Urinary bladder (tissue), 4 donors: ENCODE measurements at places on chromosomes 5 and 9. TPM values are rescaled to one million over a fixed set of nuclear protein-coding genes. Genes with fewer than 3 reads are reported as not detected.

DNA sequence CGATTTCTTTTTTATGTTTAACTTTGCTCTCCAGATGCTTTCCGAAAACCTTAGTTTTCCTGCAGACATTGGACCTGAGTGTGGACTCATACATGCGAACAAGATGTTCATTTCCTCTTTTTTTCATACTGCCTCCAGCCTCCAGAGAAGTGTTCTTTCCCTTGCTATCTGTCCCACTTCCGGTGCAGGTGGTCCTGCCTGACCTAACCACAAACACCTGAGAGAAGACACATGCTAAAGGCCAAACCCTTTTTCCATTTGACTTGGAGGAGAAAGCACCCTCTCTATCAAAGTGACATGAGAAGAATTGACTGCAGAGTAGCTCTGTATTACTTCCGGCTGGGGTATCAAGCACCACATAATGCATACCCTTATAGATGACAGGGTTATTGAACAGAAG, 334.0 kb downstream of the ARHGEF28 start:
- DNase-seq: no peak

- DNase-seq: peak; percentile 59
These were observed 114.3 kb upstream of the IL12B start for GRCh38 chr5:159444441-159445082.

- no peak for DNase-seq
These were observed 19.5 kb upstream of the ASPN start for GRCh38 chr9:92501671-92502393.

The CCDC192 gene
- not detected for total RNA-seq

The EIF4E1B gene
- total RNA-seq: not detected
